ENCODE measurements at places on chromosomes 13 and 19.

GRCh38 chr19:43300876-43301765, 31.8 kb upstream of the PSG9 start:
- DNase-seq = no peak

GRCh38 chr19:12482509-12482886, 2.1 kb downstream of the ZNF709 start:
- no peak for DNase-seq

- DNase-seq = peak; percentile 19
These were observed 72.1 kb downstream of the KLF12 start for GRCh38 chr13:74061926-74062595.

DNA sequence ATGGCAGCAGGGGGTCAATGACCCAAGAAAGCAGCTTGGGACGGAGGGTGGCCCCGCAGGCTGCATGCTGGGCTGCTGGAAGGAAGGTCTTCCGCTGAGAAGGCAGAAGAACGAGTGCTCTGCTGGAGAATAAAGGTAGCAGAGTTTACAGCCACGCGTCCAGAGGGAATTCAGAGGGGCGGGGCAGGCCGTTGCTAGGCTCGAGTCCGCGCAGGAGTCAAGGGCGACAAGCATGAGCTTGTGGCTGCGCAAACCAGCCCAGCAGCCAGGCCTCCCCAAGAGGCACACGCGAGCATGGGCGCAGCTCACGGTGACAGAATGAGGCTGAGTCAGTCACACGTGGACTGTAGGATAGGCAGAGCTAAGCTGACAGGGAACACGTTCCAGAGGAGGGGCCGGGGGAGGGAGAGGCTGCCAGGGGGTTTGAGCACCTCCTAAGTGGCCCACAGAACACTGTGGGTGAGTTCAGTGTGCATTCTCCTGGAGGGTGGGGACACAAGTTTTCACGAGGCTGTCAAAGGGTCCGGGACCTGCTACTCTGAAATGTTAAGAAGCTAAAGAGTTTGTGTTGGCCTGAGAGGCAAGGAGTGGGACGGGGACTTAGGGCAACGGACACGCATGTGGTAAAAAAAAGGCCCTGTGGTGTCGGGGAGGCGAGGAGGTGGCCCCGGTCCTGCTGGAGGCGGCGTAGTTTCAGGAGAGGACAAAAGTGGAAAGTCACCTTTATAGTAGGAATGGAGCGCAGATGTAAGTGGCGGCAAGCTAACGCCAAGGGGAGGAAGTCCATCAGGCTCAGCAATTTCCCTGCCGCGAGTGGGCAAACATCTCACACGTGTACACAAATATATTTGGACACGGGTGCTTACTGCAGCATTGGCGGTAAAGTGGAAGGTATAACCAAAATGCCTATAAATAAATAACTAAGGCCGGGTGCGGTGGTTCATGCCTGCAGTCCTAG, 17.7 kb downstream of the RFX2 start:
- DNase-seq = no peak

DNA sequence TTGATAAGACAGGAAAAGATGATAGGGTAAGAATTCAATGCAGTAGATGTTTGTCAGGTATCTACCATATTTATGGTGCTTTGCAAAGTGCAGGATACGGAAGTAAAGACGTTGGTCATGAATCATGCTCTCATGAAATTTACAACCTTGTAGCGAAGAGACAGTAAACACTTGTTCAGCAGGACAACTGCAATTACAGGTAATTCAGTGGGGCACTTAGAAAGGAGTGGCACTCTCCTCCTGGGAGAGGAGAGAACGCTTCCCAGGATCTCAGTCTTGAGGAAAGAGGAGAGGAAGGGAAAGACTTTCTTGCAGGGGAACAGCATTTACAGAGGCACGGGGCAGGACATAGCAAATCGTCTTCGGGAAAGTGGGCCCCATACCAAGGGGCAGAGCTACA, 46.4 kb downstream of the SOX1 start:
- no peak for DNase-seq

DNA sequence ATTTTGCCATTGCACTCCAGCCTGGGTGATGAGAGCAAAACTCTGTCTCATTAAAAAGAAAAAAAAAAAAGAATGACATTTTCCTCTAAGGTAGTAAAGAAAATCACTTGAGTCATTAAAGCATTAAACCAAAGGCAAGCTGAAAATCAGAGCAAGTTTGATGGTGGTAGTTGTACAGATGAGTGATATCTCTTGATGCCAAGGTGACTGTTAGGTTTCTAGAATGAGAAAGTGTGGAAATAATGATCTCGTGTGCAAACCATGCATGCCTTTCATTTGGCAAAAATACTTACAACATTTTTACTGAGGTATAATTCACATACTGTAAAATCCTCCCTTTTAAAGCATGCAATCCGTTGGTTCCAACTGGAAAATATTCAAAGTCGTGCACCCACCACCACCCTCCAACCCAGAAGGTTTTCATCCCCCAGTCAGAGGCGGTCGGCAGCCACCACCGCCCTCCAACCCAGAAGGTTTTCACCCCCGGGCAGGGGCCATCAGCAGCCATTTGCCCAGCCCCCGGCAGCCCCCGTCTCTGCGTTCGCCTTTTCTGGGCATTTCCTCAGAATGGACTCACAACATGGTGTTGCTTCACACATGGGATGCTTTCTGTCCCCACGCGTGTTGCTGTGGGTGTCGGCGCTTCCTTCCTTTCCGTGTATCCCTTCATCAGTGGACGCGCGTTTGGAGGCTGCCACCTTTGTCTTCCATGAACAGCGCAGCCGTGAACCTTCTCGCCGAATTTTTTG, 90.2 kb downstream of the ATP11A start:
- peak; percentile 12 for DNase-seq

DNA sequence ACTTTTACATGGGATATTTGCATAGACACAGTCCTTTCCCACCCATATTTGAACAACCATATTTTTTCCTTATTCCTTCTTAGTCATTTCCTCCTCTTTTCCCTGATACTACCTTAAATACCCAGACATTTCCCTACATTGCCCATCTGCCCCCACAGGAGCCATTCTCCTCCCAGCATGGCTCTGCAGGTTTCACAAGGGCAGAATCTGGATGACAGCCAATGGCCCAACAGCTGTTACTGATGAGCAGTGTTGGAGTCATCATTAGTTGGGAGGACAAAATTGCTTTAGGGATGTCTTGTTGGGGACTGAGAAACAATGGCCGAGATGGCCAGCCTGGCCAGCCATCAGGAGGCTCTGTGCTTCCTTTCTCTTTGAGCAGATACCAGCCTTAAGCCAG, 209.5 kb downstream of the KLF5 start:
- no peak for DNase-seq

DNA sequence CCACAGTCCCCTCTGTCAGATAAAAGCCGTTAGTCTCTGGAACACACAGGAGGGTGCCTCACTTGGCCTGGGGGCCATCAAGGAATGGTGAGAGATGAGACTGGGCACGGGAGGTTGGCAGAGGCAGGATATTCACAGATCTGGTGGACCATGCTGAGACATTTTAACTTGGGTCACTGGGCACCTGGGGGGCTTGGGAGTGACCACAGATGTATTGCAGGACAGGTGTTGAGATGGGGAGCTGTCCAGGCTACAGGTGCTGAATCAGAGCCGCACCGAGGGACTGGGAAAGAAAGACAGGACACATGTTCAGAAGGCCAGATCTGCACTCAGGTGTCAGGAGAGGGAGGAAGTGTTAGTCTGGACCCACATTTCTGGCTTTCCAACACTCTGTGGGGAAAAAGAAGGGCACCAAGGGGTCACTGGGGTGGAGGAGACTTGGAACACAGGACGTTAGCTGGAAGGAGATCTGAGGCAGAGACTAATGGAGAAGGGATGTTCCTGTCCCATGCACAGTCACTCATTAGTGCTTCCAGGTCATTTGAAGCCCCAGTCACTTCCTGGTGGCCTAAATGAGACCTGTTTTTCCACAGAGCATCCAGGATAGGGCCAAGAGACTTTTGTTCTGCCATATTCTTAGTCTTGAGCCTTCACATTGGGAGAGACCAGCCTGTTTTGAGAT, 56.1 kb downstream of the CHST8 start:
- DNase-seq = no peak

DNA sequence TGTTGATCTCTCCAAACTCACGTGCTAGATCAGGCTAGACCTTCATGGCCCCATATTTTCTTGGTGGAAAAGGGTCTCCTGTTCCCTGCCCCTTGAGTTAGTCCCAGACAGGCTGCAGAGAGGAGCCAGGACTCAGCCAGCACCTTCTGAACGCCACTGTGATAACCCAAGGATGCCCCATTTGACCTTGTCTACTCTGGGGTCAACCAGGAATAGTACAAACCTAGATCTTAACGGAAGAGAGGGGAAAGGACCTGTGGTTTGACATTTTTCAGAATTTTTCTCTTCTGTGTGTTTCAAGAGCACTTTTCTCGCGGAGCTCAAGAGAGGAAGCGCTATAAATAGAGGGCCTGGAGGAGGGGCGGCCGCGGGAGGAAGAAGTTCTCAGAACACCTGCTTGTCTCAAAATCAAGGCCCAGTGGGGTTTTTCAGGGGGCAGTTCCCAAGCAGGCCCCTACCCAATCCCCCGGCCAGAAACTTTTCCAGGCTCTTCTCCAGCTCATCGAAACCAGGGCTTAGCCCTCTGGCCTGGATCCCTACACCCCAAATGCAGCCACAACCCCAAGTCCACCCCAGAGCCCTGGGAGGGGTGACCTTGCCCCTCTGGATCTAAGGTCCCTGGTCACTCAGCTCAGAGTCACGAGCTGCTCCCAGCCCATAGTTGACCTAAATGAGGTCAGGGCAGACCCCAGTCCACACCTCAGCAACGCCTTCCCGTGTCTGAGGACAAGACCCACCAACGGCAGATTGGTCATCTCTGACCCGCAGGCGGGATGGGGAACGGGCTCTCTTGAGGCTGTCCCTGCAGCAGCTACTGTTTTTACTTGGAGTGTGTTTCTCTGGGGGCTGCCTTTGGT, 75.6 kb upstream of the TM9SF2 start:
- no peak for DNase-seq

DNA sequence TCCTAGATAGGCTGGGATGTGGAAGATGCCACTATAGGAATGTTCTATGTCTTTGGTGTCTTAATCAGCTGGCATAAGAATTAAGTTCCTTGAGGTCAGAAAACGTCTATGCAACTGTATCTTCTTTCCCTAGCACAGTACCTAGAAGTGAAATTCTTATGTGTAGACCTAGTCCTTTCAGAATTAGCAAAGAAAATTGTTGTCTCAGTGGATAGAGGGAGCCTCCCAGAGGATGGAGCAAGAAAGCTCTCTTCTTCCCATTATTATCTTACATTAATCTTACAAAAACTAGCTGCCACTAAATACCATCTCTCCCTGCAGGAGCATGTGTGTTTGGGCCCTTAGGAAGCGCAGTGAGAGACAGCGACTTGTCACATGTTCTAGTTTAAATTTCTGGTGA, 11.6 kb downstream of the CLDN10 start:
- no peak for DNase-seq

DNA sequence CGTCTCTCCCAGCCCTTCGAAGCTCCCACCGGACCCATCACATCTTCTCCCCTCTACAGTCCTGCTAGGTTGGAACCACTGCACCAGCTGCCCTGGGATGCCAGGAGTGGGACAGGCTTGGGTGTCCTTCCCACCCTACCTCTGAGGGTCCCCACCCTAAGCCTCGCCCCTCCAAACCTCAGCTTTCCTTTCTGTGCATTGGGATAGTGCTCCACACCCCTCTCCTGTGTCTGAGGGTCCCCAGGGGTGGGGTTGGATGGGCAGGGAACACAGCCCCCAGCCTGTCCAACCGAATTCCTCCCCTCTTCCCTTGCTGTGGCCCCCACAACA, 1.9 kb upstream of the BCL3 start:
- DNase-seq = no peak

DNA sequence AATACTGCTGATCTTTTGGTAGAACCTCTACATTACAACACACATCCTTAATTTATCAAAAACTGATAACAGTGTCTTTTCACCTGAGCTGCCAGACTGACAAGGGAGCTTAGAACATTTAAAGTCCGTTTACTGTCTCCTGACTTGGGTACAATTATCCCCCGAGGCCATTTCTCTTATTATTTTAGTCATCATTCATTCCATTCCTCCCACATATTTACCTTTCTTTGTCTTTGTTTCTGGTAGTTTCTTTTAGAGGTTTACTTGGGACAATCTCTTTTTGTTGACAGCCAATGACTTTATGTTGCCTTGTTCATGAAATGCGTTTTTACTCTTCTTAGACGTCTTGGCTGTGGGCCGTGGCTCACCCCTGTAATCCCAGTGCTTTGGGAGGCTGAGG, 186.9 kb downstream of the PCCA start:
- no peak for DNase-seq

DNA sequence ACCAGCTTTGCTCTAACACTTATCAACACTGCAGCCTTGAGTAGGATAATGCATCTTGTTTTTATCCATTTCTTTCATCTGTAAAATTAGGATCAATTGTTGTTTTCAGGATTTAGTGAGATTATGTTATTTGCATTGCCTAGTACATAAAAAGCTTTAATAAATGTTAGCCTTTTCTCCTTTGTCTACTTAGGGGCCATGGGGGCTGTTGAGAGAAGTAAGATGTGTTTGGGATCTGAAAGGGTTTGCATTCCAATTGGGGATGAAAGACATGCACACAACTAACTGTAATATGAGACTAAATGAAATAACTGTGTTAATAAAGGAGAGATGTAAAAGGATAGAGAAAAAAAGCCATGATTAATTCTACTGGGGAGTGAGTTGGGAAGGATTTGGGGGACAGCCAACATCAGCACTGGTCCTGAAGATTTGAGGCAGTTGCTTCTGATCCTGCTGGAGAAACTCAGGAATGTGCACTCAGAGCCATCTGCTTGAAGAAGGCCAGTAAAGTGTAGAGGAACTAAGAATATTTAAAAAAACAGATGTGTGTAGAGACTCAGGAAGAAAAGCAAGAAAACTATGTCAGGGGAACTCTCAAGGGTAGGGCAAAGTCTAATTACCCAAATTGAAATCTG, 236.3 kb downstream of the OLFM4 start:
- no peak for DNase-seq

GRCh38 chr13:35830850-35831450, 300.2 kb downstream of the DCLK1 start:
- no peak for DNase-seq

Measured in SK-N-SH (cell line).